Psoas muscle (tissue), 8 donors: ENCODE measurements at places on chromosomes 12 and 14. TPM values are rescaled to one million over a fixed set of nuclear protein-coding genes. Genes with fewer than 3 reads are reported as not detected.

Gene SERPINA9
- not detected for total RNA-seq

Gene ACOT4
- 0.30 TPM for total RNA-seq

DNA sequence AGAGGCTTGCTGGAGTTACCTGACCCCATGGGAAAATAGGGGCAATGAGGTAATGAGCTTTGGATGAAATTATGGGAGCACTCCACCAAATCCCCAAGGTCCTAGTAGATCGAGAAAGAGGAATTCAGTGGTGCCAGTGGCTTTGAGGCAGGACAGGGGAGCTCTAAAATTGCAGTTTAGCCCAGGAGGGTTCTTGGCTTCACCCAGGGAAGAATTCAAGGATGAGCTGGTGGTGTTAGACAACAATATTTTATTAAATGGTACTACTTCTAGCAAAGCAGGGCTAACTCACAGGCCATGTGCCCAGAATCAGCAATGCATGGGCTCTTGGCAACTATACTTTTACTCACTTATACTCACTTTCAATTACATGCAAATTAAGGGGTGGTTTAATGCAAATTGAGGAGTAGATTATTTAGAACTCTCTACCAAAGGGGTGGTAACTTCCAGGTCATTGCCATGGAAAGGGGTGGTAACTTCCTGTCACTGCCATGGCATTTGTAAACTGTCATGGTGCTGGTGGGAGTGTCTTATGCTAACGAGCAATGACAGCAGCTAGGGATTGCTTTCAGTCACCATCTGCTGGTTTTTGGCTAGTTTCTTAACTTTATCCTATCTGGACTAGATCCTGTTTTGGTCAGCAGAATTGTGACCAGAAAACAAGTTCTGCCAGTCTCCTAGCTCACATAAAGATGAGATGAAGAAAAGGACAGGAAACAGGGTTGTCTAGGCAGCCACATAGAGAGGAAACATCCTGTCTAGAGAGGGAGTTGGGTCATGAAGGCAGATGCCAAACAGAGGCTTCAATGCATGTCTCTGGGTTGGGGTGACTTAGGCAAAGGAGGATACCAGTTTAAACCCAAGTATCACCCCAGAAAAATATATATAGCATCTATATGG is 64.7 kb downstream of the ZNF641 start:
- DNase-seq = no peak

Gene LEMD3
- total RNA-seq = 10.4 TPM

DNA sequence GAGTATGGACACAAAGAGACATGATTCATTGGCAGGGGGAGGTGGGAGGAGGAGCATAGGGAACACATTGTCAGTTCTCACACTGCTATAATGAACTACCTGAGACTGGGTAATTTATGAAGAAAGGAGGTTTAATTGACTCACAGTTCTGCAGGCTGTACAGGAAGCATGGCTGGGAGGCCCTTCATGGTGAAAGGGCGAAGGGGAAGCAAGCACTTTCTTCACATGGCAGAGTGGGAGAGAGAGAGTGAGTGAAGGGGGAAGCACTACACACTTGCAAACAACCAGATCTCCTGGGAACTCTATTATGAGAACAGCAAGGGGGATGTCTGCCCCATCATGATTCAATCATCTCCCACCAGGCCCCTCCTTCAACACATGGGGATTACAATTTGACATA is 391.8 kb downstream of the BMP4 start:
- no peak for DNase-seq

Gene FLRT2
- total RNA-seq = 10.2 TPM

Gene SLC2A14
- 0.08 TPM for total RNA-seq

GRCh38 chr14:77909911-77910310 is 110.0 kb downstream of the ADCK1 start:
- no peak for DNase-seq

DNA sequence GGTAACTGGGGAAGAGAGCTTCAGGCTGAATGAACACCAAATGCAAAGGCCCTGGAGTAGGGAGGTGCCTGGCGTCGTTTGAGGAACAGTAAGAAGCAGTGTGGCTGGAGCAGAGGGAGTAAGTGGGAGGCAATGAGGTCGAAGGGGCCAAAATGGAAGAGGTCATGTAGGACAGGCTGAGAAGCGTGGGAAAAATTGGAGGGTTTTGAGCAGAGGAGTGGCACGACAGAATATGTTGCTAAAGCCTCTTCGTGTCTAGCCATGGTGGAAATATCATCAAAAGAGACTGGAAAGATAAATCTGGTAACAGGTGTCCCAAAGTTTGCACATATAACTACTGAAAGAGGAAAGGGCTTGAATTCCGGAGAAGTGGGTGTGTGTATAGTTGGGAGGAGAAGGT is 1.9 kb downstream of the TRIM9 start:
- DNase-seq = no peak

DNA sequence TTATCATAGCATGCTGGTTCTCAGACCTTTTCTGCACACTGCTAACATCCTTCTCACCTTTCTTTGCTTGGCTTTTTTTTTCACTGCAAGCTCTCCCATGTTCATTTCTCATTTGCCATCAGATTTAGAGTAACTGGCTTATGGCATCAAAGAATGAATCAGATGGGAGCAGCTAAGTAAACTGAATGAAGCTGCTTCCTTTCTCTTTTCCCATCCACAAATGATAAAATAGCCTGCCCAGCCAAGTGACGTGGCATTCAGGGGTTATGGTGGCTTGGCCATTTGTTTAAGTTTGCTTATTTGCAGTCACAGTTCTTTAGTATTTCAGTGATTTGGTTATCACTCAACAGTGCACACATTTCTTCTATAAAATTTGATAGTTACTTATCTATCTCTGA is 708.6 kb downstream of the DIO2 start:
- DNase-seq = no peak
